ENCODE measurements at places on chromosomes 1 and 21.

GRCh38 chr21:37710546-37711285, 205.5 kb downstream of the KCNJ6 start:
- peak; percentile 43 for DNase-seq

GRCh38 chr21:31731056-31731856, 662 bp downstream of the SCAF4 start:
- no peak for DNase-seq

DNA sequence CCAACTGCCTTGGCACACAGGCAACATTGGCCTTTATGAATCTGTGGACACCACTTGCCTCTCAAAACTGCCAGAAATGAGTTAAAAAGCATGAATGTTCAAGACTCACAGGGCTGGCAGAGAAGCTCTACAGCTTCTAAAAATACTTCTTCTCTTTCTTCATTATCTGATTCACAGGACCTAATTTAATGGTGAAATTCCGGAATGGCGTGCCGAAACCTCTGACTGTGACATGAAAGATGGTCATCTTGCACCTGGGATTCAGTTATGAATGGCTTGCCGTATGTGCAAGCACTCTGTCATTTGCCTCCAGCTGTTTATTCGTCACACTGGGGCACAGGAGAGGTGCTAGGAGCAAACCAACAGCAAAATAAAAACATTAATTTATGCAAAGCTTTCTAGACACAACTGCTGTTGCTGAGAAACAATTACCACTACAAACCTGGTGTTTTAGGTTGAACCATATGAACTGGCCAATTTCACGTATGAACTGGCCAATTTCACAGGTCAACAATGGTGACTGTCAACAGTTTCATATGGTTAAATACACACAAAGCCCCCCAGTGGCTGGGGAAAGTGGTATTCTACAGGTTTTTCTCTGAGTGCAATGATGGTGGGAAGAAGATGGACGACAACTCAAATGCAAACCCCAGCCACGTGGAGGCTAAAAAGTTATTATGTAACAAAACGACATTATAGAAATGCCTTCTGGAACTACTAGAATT, 648.3 kb downstream of the KIF26B start:
- no peak for DNase-seq

DNA sequence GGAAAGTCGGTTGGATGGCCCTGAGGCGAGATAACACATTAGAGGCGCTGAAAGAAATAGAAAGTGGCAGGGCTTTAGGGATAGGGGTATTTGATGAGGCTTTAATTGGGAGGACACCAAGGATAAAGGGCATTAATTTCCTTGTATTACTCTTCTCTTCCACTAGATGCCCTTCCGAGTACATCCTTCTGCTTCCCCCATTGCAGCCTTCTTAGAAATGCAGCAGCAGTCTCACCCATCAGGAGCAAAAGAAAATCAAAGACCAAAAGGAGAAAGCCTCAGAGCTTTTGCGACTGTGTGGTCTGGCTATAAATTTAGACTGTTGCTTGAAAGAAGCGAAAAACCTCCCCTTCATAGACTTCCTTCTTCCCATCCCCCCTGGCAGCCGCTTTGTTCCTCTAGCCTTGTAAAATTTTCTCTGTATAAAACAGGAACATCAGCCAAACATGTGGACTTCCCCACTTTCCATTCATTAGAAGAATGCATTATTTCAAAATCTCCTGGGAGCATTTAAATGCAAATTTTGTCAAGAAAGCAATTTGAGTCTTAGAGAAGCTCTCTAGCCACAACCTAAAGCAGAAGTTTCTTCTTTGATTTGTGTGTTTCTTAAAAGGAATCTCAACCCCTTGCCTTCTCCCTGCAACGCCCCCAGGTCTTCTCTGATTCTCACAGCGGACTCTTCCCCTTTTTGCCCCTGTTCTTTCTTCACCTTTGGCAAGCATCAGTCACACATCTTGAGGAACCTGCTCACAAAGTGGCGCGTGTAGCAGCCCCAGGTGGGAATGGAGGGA, 76.6 kb downstream of the NDUFS5 start:
- peak; percentile 75 for DNase-seq

DNA sequence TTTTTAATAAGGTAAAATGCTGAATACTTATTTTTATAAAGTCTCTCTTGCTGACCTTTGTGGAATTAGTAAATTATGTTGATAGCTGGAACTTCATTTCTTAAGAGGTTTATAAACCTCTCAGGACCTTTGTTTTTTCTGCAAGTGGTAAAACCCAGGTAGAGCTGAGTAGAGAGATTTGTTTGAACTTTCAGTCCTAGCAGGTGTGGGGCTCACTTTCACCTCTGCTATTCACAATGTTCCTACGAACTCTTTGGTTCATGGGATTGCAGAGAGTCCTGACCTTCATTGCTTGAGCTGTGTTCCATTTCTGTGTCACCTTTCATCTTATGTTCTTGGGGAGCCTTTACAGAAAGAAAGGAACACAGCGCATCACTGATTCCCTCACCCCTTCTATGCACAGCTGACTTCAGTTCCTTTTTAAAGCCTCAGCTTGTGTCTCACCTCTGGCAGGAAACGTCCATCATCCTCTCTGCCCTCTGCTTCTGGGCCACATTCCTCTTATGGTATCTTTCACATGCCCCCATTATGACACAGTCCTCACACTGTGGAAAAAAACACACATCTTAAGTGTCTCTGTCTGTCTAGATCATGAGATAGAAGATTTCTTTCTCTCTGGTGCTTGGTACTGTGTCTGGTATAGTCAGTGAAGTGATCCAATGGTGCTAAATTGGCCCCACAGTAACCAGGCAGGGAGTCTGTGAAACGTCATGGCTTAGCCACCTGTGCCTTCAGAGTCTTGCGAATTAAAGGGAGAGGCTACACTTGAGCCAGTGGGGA, 262.5 kb upstream of the B3GALT2 start:
- no peak for DNase-seq

- DNase-seq = no peak
Measured at GRCh38 chr1:117802531-117803257, 126.7 kb downstream of the GDAP2 start.

GRCh38 chr1:167880580-167881021, 33.3 kb downstream of the ADCY10 start:
- DNase-seq = no peak

DNA sequence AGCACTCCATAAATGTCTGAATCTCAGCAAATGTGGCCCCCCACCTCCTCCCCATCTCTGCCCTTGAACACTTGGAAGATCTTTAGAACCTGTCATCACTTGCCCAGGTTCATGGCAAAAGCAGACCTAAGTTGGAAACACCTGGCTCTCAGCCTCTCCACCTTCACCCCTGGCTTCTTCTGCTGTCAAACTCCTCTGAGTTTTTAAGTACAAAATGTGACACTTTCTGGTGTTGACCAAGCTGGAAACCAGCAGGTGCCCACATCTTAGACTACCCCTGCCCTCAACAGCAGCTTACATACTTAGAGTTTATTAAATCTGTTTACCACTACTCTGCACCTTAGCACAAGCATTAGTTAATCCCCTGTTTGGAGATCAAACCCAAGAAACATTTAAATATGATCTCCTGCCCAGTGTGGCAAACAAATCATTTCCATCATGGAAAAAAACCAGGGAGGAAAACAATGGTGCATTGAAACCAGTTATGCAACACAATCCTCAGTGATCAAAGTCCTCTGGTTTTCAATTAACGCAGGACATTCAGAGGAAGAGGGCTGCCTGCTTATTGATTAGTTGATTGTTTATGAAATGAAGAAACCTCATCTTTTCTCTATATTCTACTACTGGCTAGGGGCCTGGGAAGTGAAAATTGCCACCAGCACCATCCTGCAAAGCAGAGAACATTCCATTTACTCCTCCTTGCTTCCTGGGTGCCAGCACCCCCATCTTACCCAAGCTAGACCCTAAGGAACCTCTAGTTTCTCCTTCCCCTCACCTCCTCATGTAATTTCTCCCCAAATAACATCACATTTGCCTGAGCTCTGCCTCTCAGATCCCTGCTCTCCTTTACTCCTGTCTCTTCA, 139.4 kb upstream of the RAB4A start:
- no peak for DNase-seq

DNA sequence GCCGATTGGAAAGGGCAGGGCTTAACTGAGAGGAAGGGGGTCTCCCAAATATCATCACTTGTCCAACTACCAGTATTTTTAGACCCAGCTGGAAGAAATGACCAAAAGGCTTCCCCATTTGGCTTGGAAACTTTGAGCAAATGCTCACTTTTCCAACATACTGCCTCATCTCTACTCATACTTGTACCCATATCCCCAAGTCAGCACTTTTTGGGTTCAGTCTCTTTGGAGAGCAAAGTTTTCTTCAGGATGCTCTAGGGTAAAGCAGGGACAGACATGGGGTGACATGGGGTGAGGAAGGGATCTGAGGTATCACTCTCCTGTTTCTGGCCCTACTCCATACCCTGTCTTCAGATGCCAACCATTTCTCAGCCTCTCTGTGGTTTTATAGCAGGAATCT, 27.2 kb downstream of the LRRN2 start:
- no peak for DNase-seq

DNA sequence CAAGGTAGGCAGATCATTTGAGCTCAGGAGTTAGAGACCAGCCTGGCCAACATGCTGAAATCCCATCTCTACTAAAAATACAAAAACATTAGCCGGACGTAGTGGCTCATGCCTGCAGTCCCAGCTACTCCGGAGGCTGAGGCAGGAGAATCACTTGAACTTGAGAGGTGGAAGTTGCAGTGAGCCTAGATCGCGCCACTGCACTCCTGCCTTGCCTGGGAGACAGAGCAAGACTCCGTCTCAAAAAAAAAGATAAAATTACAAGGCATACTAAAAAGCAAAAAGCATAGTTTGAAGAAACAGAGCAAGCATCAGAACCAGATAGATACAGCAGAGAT, 61.2 kb upstream of the CDC42BPA start:
- DNase-seq = no peak

- DNase-seq = no peak
Measured at GRCh38 chr1:232826318-232826717, 21.1 kb downstream of the MAP10 start.

GRCh38 chr1:27513528-27513927, 23.6 kb upstream of the WASF2 start:
- no peak for DNase-seq

- DNase-seq = no peak
Measured at GRCh38 chr21:44000360-44000759, 11.7 kb upstream of the TRAPPC10 start.

DNA sequence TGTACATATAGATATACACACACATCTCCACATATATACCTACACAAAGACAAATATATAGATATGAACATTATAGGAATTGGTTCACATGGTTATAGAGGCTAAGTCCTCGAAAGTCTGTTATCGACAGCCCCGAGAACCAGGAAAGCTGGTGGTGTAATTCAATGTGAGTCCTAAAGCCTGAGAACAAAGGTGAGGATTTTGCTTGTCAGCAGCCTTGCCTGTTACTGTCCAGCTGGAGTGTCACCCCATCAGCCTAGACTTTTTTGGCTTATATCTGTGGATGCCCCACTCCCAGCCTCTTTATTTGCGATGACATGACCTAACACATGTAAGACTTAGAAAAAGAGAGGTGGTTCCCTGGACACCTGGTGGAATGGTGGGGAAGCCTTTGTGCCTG, 97.0 kb downstream of the GIPC2 start:
- no peak for DNase-seq

DNA sequence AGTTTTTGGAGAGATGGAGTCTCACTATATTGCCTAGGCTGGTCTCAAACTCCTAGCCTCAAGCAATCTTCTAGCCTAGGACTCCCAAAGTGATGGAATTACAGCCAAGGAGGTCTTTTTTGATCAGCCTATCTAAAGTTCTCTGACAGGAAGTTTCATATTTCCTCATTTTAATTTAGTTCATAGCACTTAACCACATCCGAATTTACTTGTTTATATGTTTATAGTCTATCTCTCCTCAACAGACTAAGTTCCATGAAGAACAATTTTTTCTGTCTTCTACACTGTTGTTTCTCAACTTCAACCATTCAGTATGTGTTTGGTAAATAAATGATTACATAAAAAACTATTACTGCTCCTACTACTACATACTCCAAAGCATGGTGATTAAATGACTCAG, 47.9 kb downstream of the GON4L start:
- DNase-seq = no peak

GRCh38 chr1:47758341-47759250, 238.6 kb downstream of the TRABD2B start:
- DNase-seq = no peak

Measured in PC-3 (cell line).